ENCODE measurements at places on chromosomes 4 and X. TPM values are rescaled to one million over a fixed set of nuclear protein-coding genes. Genes with fewer than 3 reads are reported as not detected.

The SH3RF1 gene
- total RNA-seq, result 4.8 TPM

DNA sequence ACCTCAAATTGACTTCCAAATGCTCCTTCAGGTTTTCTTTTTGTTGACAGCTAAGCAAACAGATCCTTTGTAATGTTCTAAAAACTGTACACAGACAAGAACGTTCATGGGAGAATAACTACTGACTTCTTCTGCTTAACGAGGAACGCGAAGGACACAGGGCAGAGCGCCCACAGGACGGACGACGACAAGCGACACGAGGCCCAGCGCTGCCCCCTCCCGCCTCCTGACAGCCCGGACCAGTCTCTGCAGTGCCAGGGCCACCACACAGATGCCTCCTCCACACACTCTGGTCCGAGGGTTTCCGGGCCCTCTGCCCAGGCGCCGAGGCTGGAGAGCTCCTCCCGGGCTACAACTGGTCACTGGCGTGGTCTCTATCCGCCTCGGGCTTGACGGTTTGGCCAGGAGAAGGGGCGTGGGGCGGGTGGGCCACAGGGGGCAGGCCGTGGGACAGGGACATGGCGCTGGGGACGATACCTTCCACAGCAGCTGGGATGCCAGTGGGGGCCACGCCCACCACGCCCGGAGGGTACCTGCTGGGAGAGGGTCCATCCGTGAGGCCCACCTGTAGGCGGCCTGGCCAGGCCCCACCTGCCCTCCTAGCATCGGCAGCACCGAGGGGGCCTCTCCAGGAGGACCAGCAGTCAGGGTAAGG, 36.9 kb downstream of the CTBP1 start:
- no peak for DNase-seq

- no peak for DNase-seq
These were observed 231.7 kb upstream of the PPARGC1A start for GRCh38 chr4:24121395-24122175.

DNA sequence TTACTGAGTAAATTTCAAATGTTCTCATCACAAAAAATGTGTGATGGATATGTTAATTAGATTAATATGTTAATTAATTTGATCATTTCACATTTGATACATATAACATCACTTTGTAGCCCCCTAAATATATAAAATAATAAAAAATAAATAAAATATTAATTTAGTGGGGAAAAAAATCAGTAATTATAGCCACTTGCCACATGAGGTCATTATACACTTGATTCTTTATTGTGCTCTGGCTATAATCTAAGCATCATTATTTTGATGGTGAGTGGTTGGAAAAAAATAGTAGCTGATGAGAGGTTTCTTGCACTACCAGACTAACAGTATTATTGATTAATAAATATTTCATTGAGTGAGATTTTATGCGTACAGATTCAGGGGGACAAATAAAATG, 57.4 kb downstream of the DCK start:
- no peak for DNase-seq

GRCh38 chrX:100600758-100601157, 16.0 kb downstream of the TNMD start:
- no peak for DNase-seq

DNA sequence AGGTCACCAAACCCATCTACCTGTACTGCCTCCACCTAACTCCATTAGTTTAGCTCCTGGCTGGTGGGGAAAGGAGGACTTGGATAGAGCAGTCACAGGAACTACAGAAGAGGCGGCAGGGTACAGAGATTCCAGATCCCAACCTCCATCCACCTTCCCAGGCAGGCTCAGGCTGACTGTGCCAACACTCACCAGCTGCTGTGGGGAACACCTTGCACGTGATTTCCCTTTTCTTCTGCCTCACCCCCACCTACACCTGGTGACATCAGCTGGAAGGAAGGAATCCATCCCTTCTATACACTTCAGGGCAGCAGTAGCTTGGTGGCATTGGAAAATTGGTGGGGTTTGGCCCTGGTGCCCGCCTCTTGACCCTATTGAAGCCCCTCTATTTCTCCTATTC, 41.5 kb downstream of the EFNB1 start:
- DNase-seq, result no peak

DNA sequence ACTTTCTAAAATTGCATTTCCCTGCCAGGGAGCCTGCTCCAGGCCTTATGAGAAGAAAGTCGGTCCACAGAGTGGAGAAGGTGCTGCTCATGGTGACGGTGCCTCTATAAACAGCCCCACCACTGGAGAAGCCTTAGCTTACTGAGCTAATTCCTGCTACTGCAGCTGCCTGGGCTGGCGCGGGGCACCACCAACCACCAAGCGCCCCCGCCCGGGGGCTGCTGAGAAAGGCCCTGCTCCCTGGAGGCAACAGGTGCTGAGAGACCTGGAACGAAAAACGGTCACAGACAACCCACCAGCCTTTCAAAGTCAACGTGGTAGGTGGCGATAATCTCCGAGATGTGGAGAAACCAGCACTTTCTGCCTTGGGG, 2.9 kb downstream of the HCFC1 start:
- DNase-seq, result no peak
